Hematopoietic multipotent progenitor cell (in vitro differentiated cells): ENCODE measurements at places on chromosomes 1 and 21. TPM values are rescaled to one million over a fixed set of nuclear protein-coding genes. Genes with fewer than 3 reads are reported as not detected.

DNA sequence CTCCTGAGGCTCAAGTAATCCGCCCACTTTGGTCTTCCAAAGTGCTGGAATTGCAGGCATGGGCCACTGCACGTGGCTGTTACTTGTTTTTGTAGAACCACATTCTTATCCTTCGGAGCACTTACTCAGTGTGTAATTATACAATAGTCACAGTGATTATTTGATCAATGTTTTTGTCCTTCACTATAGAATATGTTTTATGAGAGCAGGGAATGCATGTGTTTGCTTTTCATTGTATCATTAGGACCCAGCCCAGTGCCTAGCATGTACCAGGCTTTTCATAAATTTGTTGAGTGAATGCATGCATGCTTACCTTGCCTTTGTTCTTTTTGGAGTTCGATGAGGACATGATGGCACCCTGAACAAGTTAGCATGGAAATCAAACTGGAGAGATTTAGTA lies 5.8 kb downstream of the SZT2 start:
- no peak for DNase-seq

Gene FAM177B
- 0.27 TPM for total RNA-seq

DNA sequence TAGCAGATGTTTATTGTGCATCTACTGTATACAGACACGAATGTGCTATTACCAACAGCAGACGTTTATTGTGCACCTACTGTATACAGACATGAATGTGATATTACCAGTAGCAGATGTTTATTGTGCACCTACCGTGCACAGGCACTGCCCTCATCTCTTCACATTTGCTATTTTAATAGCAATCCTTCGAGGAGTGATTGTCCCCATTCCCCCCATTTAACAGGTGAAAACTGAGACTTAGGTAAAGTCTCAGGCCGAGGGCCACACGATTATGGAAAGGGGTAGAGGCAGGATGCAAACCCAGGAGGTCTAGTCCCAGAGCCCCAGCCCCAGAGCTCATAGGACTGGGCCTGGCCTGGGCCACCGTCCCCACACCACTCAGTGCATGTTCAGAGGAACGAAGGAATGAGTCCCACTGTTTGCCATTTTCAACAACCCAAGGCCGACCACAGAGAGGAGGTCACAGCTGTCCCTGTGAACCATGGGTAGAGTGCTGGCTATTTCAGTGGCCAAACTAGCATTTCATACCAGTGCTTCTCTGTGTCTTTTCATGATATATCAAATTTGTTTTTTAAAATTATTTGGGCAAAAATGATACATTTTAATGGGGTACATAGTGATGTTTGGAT lies 114.4 kb upstream of the TMEM51 start:
- no peak for DNase-seq

GRCh38 chr21:46634427-46634826 lies 1.0 kb upstream of the PRMT2 start:
- no peak for DNase-seq

Gene TAS1R1
- total RNA-seq, result not detected

- DNase-seq, result no peak
These were observed 61.6 kb downstream of the DHRS3 start for GRCh38 chr1:12556368-12556930.

- DNase-seq, result no peak
These were observed 344.0 kb downstream of the ASTN1 start for GRCh38 chr1:176820391-176821031.

GRCh38 chr1:88421997-88422396 lies 262.1 kb upstream of the PKN2 start:
- no peak for DNase-seq
